ENCODE measurements at places on chromosomes 2 and 18. TPM values are rescaled to one million over a fixed set of nuclear protein-coding genes. Genes with fewer than 3 reads are reported as not detected.

GRCh38 chr2:70999362-70999761 is 4.7 kb upstream of the TEX261 start:
- no peak for DNase-seq

CFC1 gene
- polyA plus RNA-seq = 2.6 TPM

DNA sequence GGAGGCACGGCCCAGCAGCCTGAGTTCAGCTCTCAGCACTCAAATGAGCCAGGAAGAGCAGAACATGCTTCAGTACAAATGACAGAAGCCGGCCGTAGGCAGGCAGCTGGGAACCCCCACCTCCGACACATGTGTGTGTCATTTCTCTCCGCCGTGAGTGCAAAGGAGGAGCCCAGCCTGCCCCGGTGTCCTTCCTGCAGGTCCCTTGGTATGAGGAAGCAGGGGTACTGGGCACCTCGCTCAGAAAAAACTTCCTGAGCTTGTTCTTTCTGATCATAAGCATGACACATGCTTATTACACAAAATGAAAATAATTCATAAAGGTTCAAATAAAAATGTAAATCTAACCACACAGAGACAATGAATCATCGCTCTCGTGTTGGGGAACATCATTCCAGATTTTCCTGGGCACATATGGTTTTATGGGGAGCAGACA is 35.3 kb downstream of the KCNF1 start:
- no peak for DNase-seq

GPR45 gene
- polyA plus RNA-seq = 0.02 TPM

BMP10 gene
- polyA plus RNA-seq = 0.02 TPM

- no peak for DNase-seq
Observed at GRCh38 chr18:51941999-51942398, 398.0 kb upstream of the DCC start.

DNA sequence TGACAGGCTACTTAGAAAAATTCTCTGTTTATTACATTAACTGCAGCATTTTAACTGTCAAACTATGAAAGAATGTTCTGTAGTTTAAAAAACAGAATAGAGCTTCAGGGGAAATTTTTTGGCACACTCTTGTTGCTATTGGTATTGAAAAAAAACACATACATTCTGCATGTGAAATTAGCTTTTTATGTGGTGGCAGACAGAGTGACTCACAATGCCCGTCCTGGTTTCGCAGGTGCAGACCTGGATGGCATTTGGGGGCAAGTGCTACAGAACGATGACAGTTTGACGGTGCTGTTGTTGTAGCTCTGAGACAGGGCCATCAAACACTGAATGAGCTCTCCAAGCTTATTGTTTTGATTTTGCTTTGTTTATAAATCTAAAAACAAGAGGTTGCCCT is 105.0 kb upstream of the MAP3K20 start:
- DNase-seq = peak; percentile 96

GRCh38 chr2:61181382-61182058 is 19.5 kb downstream of the C2orf74 start:
- no peak for DNase-seq

GRCh38 chr18:74197705-74198341 is 49.5 kb downstream of the TIMM21 start:
- no peak for DNase-seq

- no peak for DNase-seq
Observed at GRCh38 chr18:7908681-7909299, 341.7 kb downstream of the PTPRM start.

DNA sequence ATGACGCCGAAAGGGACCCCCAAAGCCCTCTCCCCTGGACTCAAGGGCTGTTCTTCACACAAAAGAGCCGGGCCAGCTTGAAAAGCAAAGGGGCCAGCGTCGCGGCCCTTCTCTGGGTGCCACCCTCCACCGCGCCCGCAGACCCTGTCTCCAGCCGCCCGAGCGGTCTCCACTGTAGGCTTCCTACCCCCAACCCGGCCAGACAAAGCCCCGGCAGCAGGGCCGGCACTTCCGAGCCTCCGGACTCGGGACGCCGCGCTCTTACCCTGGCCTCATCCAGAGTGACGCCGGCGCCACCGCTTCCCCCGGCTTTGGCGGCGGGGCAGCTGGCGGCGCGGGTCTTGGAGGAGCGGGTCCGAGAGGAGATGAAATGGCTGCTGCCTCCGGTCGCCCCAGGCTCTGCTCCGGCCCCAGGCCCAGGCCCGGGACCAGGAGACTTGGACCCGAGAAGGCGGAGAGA is 603 bp downstream of the ATAD2B start:
- DNase-seq = no peak

BOD1L2 gene
- 0.02 TPM for polyA plus RNA-seq

DNA sequence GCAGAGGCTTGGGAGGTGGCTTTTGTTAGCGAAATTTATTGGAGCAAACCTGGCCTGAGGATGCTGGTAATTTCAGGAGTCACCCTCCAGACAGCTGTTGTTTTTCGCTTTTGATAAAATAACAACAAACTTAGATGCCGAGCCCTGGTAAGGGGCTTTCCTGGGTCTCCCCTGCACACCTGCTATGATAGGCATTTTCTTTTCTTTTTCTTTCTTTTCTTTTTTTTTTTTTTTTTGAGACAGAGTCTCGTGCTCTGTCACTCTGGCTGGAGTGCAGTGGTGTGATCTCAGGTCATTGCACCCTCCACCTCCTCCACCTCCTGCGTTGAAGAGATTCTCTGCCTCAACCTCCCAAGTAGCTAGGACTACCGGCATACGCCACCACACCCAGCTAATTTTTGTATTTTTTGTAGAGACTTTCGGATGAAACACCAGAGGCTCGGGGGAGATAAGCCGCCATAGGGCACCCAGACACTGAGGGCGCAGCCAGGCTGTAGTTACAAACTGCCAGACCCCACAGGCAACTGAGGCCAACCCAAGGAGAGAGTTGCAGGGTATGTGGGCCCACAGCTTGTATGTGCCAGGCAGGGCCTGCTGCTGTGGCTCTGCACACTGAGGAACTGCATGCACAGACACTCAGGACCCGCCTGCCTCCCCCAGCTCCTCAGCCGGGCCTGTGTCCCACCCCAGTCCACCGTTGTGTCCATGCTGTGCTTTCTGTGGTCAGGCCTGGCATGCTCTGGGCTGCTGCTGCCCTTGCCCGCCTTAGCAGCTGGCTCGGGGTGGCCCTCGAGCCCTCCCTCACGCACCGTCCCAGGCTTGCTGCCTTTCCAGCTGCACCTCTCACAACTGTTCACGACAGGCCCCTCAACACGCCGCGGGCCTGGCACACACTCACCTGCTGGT is 3.9 kb downstream of the GYPC start:
- no peak for DNase-seq

SP140L gene
- 26.5 TPM for polyA plus RNA-seq

CFAP65 gene
- polyA plus RNA-seq = 0.27 TPM

GRCh38 chr2:86499326-86499725 is 58.2 kb downstream of the KDM3A start:
- DNase-seq = no peak

FZD7 gene
- 3.9 TPM for polyA plus RNA-seq

ASAP2 gene
- 6.7 TPM for polyA plus RNA-seq

GRCh38 chr2:154692927-154693326 is 5.6 kb upstream of the KCNJ3 start:
- DNase-seq = no peak

- no peak for DNase-seq
Observed at GRCh38 chr2:175247159-175247558, 65.6 kb upstream of the ATP5MC3 start.

GRCh38 chr2:51510303-51510702 is 478.4 kb upstream of the NRXN1 start:
- DNase-seq = no peak

GRCh38 chr2:42238644-42239288 is 69.6 kb downstream of the EML4 start:
- no peak for DNase-seq

ZSWIM2 gene
- polyA plus RNA-seq = not detected

DNA sequence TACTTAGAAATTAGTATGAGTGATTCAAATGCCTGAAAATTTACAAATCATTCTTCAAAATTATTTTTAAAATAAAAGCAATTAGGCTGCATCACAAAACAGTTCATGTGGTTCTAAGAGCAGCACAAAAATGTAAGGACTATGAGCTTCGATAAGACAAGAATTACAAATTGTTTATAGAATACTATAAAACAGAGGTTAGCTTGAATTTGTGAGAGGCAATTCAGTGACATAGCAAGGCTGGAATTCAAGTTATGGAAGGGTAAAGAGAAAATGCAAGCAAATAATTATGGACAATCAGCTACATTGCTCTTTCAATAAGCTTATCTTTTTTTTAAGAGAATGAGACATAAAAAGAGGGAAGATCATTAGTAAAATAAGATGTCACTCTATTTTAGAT is 7.1 kb upstream of the XIRP2 start:
- no peak for DNase-seq

DNA sequence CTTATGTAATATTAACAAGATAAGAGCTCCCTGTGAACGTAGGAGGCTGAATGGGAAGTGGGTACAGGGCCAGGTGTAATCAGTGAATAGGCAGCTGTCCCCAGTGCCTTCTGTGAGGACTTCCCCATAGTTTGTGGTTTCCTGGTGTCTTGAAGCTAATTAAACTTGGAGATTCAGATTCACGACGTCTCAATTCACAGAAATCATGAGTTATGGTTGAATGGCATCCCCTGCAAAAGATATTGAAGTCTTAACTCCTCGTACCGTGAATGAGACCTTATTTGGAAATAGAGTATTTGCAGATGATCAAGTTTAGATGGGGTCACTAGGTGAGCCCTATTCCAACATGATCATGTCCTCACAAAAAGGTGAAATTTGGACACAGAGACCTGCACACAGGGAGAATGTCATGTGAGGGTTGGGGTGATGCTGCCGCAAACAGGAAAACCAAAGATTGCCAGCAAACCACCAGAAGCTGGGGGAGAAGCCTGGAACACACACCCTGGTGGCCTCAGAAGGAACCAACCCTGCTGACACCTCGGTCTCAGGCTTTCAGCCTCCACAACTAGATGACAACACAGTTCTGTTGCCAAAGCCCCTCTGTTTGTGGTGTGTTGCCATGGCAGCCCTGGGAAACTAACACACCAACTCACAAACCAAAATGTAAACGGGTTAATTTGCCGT is 13.2 kb downstream of the ARL4C start:
- DNase-seq = no peak

GRCh38 chr2:177264209-177264692 is 276 bp downstream of the NFE2L2 start:
- DNase-seq = no peak

MTERF4 gene
- 41.7 TPM for polyA plus RNA-seq

- DNase-seq = no peak
Observed at GRCh38 chr2:54704238-54704637, 19.2 kb upstream of the EML6 start.

- DNase-seq = no peak
Observed at GRCh38 chr2:49259926-49260325, 105.6 kb upstream of the FSHR start.

DNA sequence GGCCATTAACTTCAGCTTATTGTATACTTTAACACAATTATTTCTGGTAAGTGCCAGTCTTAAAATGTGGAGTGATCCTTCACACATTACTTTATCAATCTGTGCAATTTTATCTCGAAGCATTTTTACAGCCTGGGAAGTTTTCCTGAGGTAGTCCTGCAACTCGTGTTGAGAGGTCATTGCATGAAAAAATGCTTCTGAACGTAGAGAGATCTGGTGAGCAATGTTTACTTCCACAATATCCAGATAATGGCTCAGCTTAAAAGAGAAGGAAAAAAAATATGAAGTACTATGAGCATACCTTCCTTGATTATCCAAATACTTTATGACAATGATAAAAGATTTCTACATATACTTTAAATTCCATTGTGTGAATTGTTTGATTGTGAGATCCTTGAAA is 57.0 kb downstream of the VPS54 start:
- DNase-seq = no peak

DNA sequence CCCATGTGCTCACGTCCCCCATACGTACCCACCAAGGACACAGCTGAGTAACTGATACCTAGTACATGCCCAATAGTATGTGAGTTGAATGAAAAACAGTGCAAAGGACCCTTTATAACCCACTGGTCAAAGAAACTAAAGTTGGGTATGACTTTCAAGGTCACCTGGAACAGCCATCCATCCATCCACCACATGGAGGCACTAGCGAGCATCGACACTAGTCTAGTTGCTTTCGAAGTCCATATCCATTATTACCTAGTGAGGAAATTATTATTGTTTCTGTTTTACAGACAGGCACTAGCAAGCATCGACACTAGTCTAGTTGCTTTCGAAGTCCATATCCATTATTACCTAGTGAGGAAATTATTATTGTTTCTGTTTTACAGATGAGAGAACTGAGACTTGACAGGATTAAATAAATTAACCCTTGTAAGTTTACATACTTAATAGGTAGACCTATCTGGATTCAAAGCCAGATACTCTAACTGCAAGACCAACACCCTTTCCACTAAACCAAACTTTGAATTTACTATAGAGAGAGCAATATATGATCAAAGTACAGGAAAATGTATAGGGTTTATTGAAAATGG is 233.7 kb downstream of the METTL4 start:
- no peak for DNase-seq

GRCh38 chr18:58221060-58221725 is 177.2 kb downstream of the NEDD4L start:
- DNase-seq = no peak

DNA sequence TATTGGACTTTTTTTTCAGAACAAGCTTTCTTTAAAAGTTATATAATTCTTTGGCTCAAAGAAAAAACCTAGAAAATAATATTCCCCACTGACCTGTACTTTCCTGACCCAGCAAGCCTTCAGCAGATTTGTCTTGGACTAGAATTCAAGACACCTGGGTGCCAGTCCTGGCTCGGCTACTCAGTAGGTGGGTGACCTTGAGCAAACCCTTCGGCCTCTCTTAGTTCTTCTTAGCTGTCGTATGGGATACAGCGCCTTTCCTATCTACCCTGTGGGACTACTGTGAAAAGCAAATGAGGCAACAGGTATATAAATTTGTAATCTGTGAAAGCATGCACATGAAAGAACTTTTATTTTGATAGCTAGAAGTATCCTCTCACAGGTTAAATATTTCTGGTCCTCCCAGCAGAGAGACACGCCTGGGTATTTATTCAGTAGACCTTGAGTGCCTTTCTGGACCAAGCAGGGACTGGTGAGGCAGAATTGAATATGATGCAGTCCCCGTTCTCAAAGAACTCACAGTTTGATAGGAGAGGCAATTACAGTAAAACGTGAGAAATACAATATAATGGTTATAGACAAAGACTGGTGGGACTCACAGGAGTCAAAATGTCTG is 69.4 kb upstream of the EPAS1 start:
- no peak for DNase-seq

GRCh38 chr18:63982361-63982760 is 12.5 kb downstream of the SERPINB8 start:
- no peak for DNase-seq

ONECUT2 gene
- polyA plus RNA-seq = 0.02 TPM

DNA sequence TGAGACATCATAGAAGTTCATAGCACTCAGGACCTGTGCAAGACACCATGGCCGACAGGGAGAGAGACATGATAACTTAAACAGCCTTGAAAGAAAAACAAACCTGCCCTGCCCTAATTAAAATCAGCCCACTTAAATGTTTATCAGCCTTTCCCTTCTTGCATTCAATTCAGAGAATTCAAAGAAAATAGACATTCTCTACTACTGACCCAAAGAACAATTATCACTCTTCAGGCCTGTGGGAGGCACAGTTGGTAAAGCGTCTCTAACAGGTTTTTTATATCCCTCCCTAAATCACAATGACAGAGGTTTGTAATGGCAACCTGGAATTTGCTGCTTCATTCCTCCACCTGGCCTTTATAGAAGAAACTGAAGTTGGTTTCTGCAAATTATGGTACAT is 1.7 kb downstream of the CDK15 start:
- no peak for DNase-seq

GRCh38 chr2:55025627-55026026 is 24.6 kb downstream of the RTN4 start:
- DNase-seq = no peak
